ENCODE measurements at places on chromosomes 2 and 18.
A peak's percentile ranks its signal among the peaks of the same experiment; 100 is the strongest.

DNA sequence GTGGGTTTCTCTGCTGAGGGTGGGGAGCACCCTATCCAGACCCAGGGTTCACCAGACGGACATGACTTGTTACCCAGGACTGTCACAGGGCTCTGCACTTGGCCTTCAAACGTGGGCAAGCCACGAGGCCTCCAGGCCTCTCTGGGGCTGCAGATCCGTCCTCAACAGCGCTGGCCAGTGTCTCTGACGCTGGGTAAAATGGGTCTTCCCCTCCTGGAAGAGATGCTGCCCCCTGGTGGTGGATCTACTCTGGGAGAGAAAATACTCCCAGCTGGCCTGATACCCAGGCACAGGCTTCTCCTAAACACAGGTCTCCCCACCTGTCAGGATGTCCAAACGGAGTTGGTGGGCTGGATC, 3.7 kb downstream of the GPR17 start:
- peak; percentile 46 for DNase-seq

DNA sequence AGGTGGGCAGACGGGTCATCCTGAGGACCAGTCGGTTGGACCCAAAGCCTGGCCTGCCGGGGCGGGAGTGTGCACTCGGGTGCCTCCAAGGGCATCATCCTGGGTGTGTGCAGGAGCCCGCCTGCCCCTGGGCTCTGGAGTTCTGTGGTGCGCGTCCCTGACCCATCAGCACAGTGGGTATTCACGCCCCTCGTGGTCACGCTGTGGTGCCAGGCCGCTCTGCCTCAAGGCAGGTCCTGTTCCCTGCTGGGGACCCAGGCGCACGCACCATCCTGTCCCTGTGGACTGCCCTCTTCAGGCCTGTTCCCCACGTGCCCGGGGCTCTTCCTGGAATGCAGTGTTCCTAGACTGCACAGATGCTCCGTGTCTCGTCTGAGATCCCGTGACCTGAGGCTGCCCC, 14.3 kb upstream of the D2HGDH start:
- DNase-seq = no peak

DNA sequence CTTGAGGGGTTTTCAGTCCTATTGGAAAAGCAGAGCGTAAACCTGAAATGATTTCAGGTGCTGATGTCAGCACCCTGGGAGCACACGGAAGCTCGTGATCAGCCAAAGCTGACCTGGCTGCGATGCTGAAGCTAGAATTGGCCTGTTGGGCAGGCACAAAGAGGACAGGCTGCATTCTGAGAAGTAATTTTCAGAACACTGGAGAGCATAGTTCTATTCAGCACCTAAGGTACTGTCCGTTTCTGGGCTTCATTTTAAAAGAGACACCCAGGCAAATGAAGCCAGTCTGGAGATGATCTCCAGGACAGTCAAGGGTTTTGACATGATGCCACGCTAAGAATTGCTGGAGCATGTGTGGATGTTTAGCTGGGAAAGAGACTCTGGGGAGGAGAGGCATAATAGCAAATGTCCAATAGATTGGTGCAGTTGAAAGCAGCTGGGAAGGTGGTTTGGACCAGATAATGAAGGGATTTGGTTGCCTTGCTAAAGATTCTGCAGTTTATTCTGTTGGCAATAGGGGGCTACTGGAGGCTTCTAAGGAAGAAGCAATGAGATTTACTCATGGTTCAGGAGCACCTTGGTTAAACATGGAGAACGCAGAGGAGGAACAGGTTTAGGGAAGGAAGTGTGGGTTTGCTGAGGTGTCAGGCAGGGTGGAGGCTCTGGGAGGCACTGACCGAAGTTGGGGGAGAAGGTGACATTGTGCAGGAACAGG, 86.6 kb downstream of the ACOXL start:
- no peak for DNase-seq

- peak; percentile 85 for DNase-seq
Observed at GRCh38 chr18:75070625-75071483, 138.1 kb downstream of the PTGR3 start.

GRCh38 chr2:158685646-158686045, 109.5 kb upstream of the DAPL1 start:
- no peak for DNase-seq

GRCh38 chr2:52518678-52519077, 1248.9 kb upstream of the CHAC2 start:
- DNase-seq = no peak

DNA sequence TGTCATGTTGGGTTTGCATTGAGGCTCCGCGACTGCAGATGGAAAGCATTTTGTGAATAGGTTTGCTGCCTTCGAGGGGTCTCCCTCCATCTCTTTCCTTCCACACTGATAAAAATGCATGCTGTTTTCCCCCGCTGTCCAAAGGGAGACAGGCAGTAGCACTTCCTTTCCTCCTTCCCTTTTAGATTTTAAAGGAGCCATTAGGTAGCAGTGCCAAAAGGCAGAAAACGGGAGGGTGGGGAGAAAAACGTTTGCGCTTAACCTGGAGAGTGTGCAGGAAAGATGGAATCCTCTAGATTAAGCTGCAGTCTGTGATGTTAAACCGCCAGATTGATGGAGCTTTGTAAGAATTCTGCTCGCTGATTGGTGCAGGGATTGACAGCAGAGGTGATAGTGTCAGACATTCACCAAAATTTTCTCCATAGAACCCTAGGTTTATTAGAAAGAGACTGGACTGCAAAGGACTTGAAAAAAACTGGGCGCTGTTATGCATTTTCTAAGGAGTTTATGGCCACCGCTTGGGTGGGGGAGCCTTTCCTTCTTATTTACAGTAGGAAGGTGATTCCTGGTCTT, 688 bp downstream of the MAPRE2 start:
- no peak for DNase-seq

GRCh38 chr2:6780765-6781274, 84.9 kb downstream of the CMPK2 start:
- no peak for DNase-seq

DNA sequence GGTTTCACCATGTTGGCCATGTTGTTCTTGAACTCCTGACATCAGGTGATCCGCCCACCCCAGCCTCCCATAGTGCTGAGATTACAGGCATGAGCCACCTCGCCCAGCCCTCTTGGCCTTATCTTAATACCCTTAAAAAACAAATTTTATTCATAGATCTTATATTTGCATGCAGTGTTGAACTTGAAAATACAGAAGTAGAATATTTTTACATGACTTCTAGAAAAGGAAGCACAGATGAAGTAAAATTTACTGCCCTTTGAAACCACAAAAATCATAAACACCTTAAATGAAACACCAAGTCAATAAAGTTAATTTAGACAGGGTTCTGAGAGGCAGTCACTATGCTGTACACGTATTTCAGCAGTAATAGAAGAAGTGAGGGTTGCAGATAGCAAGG, 145.7 kb downstream of the CERS6 start:
- DNase-seq = no peak

DNA sequence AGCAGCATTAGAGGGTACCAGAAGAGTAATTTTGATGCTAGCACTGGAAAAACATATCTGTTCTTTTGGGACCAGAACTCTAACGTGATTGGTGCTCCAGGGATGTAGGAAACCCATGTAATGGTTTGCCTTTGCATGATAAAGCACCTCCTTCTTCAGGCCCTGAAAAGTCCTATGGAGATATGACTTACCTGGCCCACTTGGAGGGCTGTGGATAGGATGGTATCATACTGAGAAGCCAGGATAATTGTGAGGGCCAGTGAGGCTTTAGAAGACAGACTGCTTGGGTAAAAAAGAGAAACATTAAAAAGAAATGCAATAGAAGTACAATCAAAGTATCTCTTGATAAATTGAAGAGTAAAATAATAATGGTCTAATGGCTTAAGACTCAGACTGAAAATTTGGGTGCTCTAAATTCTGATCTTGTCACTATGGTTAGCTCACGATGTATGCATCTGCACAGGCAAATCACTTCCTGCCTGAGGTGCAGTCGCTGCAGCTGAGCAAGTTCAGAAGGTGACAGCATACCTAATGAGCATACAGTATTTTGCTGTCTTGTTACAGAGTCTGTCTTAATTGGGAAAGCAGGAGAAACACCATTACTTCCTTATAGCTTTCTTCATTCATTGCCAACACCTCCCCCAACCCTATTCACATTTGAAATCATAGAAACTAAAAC, 371.5 kb downstream of the NUP35 start:
- DNase-seq = no peak

All from LNCaP clone FGC (cell line).